Nephron progenitor cell (in vitro differentiated cells): ENCODE measurements at places on chromosomes 16 and 17.
A peak's percentile ranks its signal among the peaks of the same experiment; 100 is the strongest.

DNA sequence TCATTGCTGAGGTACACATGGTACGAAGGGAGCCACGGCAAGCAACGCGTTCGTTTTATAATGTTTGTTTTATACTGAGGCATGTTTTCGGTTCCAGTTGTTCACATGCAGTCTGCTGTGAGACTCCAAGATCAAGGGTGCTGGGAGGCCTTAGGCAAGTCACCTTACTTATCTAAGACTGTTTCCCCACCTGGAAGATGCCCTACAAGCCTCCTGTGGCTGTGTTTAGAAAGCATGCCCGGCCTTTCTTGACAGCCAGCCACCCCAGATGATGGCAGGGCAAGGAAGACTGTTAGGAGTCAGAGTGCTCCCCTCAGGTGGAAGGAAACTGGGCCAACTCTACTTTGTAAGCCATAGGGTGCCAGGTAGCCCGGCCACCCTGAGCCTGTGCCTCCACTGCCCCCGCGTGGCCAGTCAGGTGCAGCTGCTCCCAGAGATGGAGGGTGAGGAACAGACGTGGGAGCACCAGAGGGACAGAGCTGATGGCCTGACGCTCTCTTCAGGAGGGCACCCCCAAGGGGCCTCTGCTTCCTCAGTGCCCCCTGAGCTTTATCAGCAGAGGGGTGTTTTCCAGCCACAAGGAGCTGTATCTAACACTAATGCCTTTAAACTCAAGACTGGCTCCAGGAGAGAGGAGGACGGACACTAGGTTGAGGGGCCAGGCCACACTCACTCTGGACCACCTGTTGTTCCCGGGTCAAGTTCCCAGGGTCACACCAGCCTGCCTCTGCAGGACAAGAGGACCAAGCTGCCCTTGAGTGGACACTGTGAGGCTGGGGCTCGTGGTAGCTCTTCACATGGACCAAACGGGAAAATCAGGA is 5.4 kb downstream of the NAT9 start:
- peaks cover 30% of the 10 kb centered on the region for H3K4me1 ChIP-seq
- H3K27ac ChIP-seq = peak overlapping the region; percentile 84
- H3K27me3 ChIP-seq = no peaks in the 10 kb centered on the region
- peaks cover 36% of the 10 kb centered on the region for H3K36me3 ChIP-seq
- peak; percentile 76 for DNase-seq

DNA sequence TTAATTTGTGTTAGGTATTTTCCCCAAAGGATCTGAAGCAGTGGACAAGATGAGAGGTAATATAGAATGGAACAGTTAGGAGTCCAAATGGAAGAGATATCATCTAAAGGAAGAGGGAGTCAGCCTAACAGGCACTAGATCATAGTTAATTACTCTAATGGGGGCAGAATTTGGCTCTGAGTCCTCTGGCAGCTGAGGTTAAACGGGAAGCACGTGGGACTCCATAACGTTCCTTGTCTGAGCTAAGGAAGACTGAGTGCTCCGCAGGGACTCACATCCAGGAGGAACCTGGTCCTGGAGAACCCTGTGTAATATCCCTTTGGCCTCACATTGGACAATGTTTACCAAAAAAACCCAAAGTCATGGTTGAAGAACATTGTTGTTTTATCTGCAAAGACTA is 46.6 kb upstream of the TEX2 start:
- no peak for DNase-seq
- H3K36me3 ChIP-seq = no peaks in the 10 kb centered on the region
- peaks cover 11% of the 10 kb centered on the region for H3K4me1 ChIP-seq
- H3K4me3 ChIP-seq = no peak overlapping the region
- no peak overlapping the region for H3K27ac ChIP-seq
- peaks cover under 1% of the 10 kb centered on the region for H3K27me3 ChIP-seq

DNA sequence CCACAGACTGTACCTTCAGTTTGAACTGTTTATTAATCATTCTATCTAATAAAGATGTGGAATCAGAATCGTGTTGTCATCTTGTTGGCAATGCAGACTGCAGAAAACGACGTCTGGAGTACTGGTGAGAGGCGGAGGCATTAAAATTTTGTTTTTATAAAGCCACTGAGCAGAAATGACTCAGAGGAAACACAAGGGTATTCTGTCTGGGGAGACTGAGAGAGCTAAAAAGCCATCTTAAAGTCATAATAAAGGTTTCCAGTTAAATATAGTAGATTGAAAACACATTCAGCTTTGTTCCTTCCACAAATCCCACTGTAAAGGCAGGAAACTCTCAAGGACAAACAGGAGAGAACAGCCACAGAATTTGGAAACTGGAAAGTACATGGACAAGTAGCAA is 74.2 kb downstream of the CPPED1 start:
- peaks cover 2% of the 10 kb centered on the region for H3K4me1 ChIP-seq
- no peak for DNase-seq
- peaks cover 3% of the 10 kb centered on the region for H3K27me3 ChIP-seq
- peaks cover 28% of the 10 kb centered on the region for H3K36me3 ChIP-seq
- no peak overlapping the region for H3K4me3 ChIP-seq
- no peak overlapping the region for H3K27ac ChIP-seq

- peaks cover 65% of the 10 kb centered on the region for H3K4me1 ChIP-seq
- peaks cover 6% of the 10 kb centered on the region for H3K27me3 ChIP-seq
- H3K36me3 ChIP-seq = peaks cover 8% of the 10 kb centered on the region
Measured at GRCh38 chr17:75457047-75457654, 716 bp downstream of the TMEM94 start.

DNA sequence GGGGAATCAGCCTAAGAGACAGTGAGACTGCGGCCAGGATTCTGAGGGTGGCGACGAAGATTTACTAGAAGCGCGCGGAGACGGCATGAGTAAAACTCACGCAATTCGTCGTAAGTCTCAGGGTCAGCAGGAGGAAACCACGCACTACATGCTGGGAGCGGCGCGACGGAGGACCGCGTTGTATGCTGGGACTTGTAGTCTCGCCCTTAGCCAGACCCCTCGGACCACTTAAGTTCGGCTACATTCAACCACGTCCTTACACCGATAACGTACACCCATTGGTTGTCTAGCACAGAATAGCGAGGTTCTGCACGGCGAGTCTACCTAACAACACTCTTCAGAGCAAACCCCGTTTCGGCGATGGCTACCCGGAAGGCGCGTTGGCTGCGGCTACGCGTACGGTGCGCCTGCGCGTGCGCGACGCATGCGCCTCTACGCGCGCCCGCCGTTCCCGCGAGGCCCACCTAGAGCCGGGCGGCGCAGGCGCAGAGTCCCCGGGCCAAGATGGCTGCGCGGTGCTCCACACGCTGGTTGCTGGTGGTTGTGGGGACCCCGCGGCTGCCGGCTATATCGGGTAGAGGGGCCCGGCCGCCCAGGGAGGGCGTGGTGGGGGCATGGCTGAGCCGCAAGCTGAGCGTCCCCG is at the start of gene DNAJA3:
DNAJA3 (plus strand) TSS at position 491 of the 643 bp plus-strand sequence; CDS start at position 505, 14 bp downstream.
- DNase-seq = peak; percentile 96
- peaks cover 33% of the 10 kb centered on the region for H3K4me1 ChIP-seq
- peak within 1 kb of the TSS; percentile 99 for H3K4me3 ChIP-seq
- H3K27ac ChIP-seq = peak within 1 kb of the TSS; percentile 100

DNA sequence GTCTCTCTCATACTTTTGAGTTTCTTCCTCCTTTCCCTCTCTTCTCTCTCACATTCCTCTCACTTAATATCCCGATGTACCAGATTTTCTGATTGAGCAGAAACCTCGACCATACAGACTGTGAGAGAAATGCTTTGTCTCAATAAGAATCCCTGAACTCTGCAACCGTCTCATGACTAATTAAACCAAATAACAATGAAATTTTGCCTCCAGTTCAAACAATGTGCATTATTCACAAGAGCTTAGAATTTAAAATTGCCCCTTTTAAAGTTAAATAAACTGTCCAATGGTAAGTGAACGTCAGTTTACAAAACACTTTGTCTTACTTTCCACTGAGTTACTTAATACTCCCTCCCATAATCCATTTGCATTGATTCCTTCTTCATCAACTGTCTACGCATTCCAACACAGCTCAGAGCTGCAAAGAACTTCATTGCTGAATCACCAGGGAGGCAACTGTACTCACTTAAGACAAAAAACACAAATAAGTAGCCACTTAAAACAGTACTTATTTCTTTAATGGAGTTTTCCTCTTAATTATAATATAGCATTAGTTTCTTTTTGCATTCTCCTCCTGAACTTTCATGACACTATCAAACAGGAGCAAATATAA is 4.9 kb downstream of the CDH11 start:
- DNase-seq = no peak
- peaks cover 27% of the 10 kb centered on the region for H3K36me3 ChIP-seq
- no peaks in the 10 kb centered on the region for H3K27me3 ChIP-seq
- peak overlapping the region; percentile 93 for H3K4me3 ChIP-seq
- H3K27ac ChIP-seq = no peak overlapping the region
- peaks cover 70% of the 10 kb centered on the region for H3K4me1 ChIP-seq

GRCh38 chr16:67716097-67716496 is 3.0 kb downstream of the GFOD2 start:
- peak overlapping the region; percentile 78 for H3K27ac ChIP-seq
- no peak overlapping the region for H3K4me3 ChIP-seq
- H3K27me3 ChIP-seq = peaks cover 6% of the 10 kb centered on the region
- no peak for DNase-seq
- H3K36me3 ChIP-seq = peaks cover 37% of the 10 kb centered on the region

- H3K4me3 ChIP-seq = no peak overlapping the region
- peaks cover 25% of the 10 kb centered on the region for H3K27me3 ChIP-seq
- no peak for DNase-seq
- H3K27ac ChIP-seq = no peak overlapping the region
Measured at GRCh38 chr16:1834096-1834495, 7.1 kb downstream of the FAHD1 start.

DNA sequence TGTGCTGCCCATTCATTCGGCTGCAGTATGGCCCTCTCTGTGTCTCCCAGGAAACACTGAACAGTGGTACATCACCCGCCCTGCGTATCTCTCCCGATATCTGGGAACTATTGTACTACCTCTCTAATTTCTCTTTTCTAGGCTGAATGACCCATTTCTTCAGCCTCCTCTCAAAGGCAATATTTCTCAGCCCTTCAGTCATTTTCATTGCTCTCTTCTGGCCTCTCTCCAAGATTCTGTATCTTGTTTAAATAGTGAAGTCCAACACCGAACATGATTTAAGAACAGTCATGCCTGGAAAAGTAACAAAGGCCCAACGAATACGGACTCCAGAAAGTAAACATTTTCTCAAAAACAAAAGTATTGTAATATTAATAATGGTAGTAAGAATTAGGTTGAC is 220.1 kb downstream of the ZFHX3 start:
- DNase-seq = no peak
- peaks cover 16% of the 10 kb centered on the region for H3K36me3 ChIP-seq
- peaks cover 17% of the 10 kb centered on the region for H3K4me1 ChIP-seq
- peak overlapping the region; percentile 15 for H3K27ac ChIP-seq

GRCh38 chr17:42484304-42484703 is 25.6 kb downstream of the ATP6V0A1 start:
- no peaks in the 10 kb centered on the region for H3K27me3 ChIP-seq
- H3K36me3 ChIP-seq = peaks cover 48% of the 10 kb centered on the region
- no peak for DNase-seq
- no peak overlapping the region for H3K4me3 ChIP-seq
